ENCODE measurements at places on chromosomes 2 and 18.
A peak's percentile ranks its signal among the peaks of the same experiment; 100 is the strongest.

DNA sequence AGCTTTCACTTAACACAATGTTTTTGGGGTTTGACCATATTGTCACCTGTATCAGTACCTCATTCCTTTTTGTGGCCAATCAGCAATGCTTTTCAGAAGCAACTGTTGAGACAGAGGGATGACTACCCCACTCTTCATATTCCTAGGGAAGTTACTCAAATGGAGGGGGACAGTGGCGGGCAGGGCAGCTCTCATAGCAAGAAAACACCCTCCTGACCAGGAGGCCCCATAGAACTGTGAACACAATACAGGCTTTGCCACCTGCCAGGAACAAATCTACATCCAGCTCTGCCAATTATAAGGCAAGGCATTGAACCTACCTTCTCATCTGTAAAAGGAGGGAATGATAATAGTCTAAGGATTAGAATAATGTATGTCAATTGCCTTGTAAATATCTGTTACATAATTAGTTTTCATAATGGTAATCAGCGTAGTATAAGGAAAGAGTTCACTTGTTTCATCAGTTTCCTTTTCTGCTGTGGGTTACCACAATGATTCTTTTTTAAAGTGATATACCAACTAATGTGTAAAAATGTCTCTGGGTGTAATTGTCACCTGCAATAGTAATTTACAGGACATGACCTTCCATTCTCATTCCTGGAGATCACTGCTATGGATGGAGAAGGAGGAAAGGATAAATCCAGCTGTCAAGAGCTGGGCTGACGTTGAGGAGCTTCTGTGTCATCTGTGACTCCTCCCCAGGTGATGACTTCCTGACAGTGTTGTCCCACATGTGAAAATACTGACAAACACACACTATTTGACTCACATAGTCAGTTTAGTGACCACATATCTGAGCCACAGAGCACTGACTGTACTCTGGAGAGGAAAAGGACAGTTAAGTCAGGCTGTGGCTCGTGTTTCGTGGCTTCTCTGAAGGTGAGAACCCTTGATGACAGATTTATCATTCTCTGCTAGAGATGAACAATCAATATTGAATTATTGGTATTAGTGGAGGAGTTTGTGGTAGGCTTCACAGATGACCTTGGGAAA is 13.5 kb downstream of the ALPK2 start:
- no peak overlapping the region for H3K27ac ChIP-seq
- no peaks in the 10 kb centered on the region for H3K27me3 ChIP-seq
- H3K4me3 ChIP-seq, result no peak overlapping the region
- no peaks in the 10 kb centered on the region for H3K4me1 ChIP-seq
- no peaks in the 10 kb centered on the region for H3K36me3 ChIP-seq

DNA sequence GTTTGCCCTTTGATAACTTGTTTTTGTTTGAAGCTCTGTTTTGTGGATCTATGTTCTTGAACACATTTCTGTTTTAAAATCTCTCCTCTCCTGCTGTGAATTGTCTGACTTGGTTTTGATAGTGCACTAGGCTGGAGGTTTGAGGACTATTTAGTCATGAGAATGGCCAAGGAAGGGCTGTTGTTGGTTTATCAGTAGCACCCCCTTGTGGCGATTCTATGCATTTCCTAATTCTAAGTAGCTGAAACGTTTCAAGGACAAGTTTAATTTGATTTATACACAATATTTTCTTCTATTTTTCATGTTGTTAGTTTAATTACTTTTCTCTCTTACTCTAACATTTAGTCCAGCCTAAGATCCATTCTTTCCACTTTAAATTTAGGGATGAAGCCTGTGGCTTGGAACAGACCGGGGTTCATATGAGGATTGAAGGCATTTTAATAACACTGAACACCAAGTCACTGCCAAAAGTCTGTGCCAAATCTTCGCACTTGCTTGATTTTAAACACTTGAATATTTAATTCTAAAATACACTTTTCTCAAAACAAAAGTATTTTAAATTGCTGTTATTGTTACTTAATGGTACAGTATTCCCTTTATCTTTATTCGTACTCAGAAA is 166.0 kb downstream of the SOCS6 start:
- H3K27ac ChIP-seq, result no peak overlapping the region
- peak; percentile 24 for DNase-seq
- H3K4me1 ChIP-seq, result no peaks in the 10 kb centered on the region
- no peak overlapping the region for H3K4me3 ChIP-seq
- H3K27me3 ChIP-seq, result peaks cover under 1% of the 10 kb centered on the region

- no peaks in the 10 kb centered on the region for H3K4me1 ChIP-seq
- H3K27me3 ChIP-seq, result no peaks in the 10 kb centered on the region
- no peaks in the 10 kb centered on the region for H3K36me3 ChIP-seq
- no peak overlapping the region for H3K27ac ChIP-seq
- no peak for DNase-seq
Observed at GRCh38 chr2:178279142-178279541, 84.8 kb downstream of the OSBPL6 start.

DNA sequence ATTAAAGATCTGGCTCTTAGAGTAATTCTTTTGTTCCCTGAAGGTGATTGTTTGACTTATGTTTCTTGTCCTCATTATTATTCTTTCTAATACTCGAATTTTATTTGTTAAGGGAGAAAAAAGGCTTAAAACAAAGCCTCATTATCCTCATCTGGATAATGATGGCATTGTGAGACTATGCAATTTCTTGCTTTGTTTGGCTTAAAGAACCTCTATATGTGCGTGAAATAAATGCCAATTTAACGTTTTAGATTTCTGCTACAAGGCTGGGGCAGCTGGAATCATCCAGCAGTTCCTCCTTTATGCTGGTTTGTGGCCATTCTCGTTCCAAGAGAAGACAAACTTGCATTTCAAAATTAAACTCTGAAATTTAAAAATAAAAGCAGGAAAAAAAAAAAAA is 4.9 kb upstream of the DPYSL5 start:
- H3K27ac ChIP-seq, result no peak overlapping the region
- H3K36me3 ChIP-seq, result no peaks in the 10 kb centered on the region
- H3K27me3 ChIP-seq, result peaks cover 27% of the 10 kb centered on the region
- no peak overlapping the region for H3K4me3 ChIP-seq
- H3K4me1 ChIP-seq, result no peaks in the 10 kb centered on the region

DNA sequence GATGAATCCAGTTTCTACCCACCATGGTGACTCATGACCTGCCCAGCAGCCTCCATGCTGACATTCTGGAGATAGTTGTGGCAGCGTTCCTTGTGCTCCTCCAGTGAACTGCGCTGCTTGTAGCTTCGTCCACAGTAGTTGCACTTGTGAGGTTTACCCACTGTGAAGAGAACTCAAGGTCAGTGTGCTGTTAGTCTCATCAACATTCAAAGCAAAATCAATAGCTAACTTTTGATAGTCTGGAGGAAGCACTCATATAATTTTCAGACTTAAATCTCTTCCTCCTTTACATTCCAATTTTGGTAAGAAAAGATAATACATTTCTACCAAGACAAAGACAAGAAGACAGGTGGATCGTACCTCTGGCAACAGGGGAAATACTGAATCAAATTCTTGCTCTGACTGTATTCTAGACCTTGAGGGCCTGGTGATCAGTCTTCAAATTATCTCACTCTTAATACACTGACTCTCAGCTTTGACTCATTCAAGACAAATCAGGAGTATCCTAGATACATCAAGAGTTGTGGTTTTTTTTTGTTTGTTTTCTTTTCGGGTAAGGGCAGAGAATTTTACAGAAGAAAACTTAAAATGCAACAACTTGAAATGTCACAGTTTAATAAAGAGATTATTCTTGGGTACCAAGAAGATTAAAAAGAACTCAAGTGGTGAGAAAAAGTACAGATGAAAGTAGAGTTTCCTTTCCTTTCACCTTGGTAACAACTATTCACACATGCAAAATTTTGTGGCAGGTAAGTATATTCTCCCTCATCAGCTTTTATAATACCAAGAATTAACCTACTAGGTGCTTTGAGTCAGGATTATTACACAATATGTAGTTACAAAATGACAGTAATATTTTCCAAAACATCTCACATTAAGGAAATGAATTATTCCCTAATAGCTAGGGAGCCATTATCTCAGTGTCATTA is 129.2 kb downstream of the IKZF2 start:
- H3K4me3 ChIP-seq, result no peak overlapping the region
- no peaks in the 10 kb centered on the region for H3K4me1 ChIP-seq
- DNase-seq, result no peak
- H3K27me3 ChIP-seq, result no peaks in the 10 kb centered on the region
- H3K36me3 ChIP-seq, result no peaks in the 10 kb centered on the region

GRCh38 chr18:43420950-43421349 is 143.7 kb upstream of the SYT4 start:
- no peaks in the 10 kb centered on the region for H3K27me3 ChIP-seq
- no peaks in the 10 kb centered on the region for H3K4me1 ChIP-seq
- no peaks in the 10 kb centered on the region for H3K36me3 ChIP-seq

DNA sequence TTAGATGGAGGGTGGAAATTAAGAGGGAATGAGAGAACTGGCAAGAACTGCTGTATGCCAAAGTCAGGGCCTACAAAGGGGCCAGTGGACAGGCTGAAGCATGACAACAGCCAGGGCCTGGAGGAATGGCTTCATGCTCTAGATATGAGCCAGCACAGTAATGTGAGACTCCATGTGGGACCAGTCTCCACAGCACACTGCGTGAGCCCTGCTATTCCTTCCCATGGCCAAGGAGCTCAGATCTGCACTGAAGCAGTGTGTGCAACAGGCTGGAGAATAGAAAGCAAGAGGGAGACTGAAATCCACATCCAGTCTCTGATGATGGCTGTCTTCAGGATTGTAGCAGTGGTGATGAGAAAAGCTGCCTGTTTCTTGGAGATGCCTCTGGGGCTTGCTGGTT is 162.8 kb downstream of the TPGS2 start:
- no peaks in the 10 kb centered on the region for H3K4me1 ChIP-seq
- H3K27ac ChIP-seq, result no peak overlapping the region
- no peaks in the 10 kb centered on the region for H3K36me3 ChIP-seq
- DNase-seq, result no peak
- no peak overlapping the region for H3K4me3 ChIP-seq

GRCh38 chr2:28271919-28272250 is 120.8 kb upstream of the FOSL2 start:
- no peak for DNase-seq
- H3K27ac ChIP-seq, result no peak overlapping the region
- no peak overlapping the region for H3K4me3 ChIP-seq
- no peaks in the 10 kb centered on the region for H3K4me1 ChIP-seq
- no peaks in the 10 kb centered on the region for H3K36me3 ChIP-seq

DNA sequence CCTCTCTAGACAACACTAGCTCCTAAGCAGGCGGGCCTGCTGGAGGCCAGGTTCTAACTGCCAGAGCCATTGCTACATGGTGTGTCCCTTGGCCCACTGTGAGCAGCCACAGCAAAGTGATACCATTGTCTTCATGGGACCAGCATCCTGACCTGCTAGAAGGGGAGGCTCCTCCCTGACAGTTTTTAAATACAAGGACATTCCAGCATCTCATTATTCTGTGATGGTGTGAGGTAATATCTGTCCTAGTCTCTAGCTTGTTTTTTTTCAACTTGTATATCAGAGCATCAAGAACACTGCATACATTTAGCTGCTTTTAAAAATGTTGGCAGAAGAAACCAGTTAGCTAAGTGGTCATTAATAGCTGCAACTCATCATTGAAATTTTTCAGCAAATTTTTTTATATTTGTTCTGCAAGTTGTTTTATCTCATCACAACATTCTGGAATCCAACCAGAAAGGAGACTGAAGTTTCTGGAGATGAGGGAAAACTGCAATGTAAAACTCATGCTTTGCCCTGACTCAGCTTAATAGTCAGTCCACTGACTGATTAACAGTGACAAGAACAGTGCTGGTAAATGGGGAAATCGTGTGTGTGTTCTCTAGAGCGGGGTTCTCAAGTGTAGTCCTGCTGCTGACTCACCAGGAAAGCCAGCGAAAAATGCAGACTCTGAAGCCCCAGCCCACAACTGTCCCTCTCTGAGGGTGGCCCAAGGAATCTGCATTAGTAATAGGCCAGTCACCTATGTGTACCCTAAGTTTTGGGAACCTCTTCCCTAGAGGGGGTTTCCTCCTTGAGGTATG is 17.8 kb downstream of the MAPRE3 start:
- no peaks in the 10 kb centered on the region for H3K36me3 ChIP-seq
- H3K27ac ChIP-seq, result no peak overlapping the region
- no peaks in the 10 kb centered on the region for H3K4me1 ChIP-seq
- DNase-seq, result no peak
- H3K4me3 ChIP-seq, result no peak overlapping the region

DNA sequence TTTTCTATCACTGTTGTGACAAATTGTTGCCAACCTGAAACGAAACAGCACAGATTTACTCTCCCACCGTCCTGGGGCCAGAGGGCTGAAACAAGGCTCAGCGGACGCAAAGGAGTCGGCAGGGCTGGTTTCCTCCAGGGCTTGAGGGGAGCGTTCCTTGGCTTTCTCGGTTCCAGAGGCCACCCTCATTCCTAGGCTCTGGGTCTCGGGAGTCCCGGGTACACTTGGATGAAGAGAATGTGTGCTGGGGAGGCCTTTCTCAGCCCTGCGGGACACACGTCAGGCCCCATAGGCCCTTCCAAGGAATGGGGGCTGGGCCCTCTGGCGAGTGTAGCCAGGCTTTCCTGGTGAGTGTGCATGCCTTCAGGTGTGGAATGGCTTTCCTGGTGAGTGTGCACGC is 287.3 kb upstream of the HS6ST1 start:
- H3K27me3 ChIP-seq, result no peaks in the 10 kb centered on the region
- DNase-seq, result peak; percentile 7
- peaks cover 3% of the 10 kb centered on the region for H3K4me1 ChIP-seq

DNA sequence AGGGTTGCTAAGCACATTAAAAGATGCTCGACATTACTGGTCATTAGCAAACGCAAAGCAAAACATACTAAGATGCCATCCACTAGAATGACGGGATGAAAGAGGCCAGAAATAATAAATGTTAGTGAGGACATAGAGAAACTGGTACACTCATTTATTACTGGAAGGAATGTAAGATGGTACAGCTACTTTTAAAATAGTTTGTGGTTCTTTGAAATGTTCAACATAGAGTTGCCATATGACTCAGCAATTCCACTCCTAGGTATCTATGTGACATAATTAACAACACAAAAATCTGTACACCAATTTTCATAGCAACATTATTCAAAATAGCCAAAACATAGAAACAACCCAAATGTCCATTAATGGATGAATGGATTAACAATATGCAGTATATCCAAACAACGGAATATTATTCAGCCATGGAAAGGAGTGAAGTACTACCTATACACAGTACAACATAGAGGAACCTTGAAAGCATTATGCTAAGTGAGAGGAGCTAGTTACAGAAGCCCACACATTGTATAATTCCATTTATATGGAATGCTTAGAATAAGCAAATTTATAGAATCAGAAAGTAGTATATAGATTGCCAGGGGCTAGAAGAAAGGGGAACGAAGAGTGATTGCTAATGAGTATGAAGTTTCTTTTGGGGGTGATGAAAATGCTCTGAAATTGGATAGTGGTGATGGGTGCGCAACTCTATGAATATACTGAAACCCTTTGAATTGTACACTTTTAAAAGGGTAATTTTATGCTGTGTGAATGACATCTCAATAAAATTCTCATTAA is 61.9 kb upstream of the IL1R1 start:
- no peaks in the 10 kb centered on the region for H3K4me1 ChIP-seq
- no peak for DNase-seq
- no peak overlapping the region for H3K4me3 ChIP-seq
- H3K27ac ChIP-seq, result no peak overlapping the region
